ENCODE measurements at places on chromosomes 13 and 19.

DNA sequence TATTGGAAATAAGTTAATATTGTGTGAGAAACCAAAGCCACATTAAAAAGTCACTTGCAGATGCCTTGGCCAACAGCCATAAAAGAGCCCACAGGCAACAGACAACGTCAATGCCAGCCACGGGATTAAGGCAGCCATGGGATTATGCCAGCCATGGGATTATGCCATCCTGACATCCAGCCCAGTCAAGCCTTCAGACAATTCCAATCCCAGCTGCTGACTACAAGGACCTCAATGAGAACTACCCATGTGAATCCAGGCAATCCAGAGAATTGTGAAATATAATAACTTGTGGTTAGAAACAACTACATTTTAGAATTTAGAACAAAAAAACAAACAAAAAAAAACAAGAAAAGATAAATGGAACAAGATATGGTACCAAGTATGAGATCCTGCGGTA, 356.6 kb downstream of the EFNB2 start:
- peak; percentile 13 for DNase-seq

GRCh38 chr19:1238369-1239303, 831 bp upstream of the CBARP start:
- DNase-seq: no peak

DNA sequence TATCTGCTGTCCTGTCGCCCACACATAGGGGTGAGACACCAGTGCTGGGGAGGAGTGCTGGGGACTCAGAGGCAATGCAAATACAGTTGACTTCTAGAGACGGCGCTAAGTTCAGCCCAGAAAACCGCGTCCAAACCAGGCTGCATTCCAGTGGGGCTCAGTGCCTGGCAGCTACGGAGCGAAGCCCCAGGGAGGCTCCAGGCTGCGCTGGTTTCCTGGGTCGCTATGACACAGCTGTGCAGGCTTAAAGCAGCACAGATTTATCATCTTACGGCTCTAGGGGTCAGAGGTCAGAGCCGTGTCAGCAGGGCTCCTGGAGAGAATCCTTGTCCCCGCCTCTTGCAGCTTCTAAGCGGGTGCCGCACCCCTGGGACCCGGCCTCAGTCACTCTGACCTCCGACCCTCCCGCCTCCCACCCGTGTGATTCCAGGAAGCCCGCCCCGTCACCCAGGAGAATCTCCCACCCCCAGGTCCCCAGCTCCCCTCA, 61.6 kb downstream of the ANKRD10 start:
- DNase-seq: no peak

GRCh38 chr19:16295057-16295456, 29.6 kb upstream of the KLF2 start:
- DNase-seq: peak; percentile 35

DNA sequence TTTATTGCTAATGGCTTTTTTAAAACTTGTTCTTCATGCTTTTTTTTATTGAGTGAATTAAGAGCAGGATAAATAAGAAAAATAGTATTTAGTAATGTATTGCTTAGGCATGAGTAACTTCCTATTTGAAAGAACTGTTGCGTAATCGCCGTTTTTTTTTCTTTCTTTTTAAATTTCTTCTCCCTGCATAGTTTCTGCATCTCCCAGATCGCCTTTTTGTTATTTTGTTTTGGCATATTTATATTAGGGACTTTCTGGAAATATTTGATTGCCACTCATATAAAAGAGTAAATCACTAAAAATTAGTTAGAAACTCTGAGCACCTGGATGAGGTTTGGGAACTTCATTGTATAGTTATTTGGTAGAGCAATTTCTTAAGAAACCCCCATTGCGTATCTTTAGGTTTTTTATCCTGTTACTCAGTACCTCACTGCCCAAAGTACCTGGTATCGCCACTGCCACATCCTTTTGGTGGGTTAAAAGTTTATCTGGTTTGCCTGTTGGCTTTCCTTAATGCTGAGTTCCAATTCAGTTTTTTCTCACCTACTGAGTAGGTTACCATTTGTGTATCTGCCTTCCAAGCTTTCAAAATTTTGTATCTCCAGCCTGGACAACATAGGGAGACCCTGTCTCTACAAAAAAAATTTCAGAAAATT, 36.2 kb upstream of the LPAR6 start:
- DNase-seq: peak; percentile 89

DNA sequence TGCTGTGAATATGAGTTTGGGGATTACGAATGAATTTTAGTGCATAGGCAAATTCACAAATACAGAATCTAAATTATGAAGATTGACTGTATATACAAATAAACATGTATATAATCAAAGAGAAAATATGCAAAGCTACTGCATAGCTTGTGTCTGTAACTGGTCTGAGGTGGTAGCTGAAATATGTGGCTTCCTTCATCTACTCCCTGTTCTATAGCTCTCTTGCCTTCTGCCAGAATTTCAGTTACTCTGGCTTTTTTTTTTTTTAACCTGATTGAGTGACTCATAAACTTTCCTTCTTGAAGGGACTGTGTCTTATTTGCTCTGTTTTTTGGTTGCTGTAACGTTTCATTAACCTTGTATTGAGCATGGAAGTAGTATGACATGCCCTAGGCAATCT, 26.6 kb downstream of the DNAJC3 start:
- no peak for DNase-seq

DNA sequence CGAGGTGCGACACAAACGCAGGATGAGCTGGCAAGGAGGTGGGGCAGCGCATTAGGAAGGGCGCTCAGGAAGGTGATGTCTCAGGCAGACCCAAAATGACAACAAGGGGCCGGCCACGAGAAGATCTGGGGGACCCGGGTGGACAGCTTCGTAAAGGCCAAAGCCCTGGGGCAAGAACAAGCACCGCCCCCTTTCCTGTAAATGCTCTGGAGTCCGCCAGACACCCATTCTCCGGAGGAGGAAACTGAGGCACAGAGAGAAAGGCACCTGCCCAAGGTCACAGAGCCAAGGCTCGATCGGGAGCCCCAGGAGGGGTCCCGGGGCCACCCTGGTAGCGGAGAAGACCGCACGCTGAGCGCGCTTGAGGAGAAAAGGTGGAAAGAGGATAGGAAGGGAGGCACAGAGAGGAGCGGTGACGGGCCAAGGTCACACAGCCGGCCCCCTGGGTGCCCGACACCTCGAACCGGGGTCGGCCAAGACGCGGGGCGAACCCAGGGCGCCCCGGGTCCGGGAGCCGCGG, 571 bp downstream of the SAFB2 start:
- DNase-seq: no peak

DNA sequence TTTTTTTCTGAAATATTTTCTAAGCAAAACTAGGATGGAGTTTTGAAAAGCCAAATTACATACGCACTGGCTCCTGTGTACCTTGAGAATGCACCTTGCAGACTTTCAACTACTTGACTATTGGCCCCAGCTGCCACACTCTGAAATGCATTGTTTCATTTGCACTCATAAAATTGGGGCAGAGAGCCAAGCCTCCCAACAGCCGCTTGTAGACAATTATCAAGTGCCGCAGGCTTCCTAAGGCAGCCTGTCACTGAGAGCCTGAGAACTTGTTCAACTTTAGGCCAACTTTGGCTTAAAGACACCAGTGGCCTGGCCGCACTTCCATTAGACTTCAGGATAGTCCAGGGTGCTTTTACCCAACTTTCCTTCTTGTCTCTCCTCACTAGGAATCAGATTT, 115.7 kb upstream of the STARD13 start:
- DNase-seq: no peak

DNA sequence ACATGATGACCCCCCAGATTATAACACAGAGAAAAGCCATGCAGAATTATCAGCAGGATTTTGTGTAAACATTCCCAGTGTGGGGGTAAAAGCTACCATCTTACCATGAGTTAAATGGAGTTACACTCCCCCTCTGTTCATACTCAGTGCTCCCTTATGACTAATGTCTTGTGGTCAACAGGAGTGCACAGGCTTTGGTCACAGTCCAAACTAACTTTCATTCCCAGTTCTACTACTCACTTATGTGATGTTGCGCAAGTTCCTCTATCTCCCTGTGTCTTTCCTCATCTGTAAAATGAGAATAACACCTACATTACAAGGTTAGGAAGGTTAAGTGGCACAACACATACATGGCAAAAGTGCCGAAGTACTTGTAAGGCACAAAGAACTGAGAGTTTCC, 277.9 kb downstream of the RBM26 start:
- peak; percentile 74 for DNase-seq

DNA sequence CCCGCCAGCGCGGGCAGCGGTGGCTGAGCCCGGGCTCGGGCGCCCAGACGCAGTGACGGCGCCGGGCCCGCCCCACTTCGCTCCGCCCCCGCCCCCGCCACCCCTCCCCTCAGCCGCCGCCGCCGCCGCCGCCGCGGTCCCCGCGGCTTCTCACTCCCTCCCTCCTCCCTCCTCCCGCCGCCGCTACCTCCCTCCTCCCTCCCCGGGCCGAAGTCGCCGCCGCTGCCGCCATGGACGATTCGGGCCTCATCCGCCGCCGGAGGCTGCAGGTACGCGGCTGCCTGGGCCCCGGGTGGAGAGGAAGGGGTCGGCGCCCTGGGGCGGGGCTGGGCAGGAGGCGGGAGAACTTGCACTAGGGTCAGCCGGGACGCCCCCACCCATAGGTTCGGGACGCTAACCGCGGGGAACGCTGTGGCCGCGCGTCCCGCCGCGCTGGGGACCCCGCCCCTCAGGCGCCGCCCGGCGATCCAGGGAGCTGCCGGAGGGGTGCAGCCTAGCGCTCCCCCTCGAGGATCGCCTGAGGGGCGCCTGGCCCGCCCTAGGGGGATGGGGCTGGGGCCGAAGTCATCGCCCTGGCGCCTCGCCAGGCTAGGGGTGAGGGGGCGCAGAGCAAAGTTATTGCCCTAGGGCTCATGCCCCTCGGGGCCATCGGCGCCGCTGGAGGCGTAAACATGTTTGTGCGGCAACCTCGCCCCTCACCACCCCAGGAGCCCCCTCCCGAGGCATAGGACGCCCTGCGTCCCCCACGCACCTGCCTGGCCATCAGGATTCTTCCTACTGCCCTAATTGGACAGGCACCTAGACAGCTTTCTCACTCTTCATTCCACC, 427 bp downstream of the RTBDN start:
- no peak for DNase-seq

DNA sequence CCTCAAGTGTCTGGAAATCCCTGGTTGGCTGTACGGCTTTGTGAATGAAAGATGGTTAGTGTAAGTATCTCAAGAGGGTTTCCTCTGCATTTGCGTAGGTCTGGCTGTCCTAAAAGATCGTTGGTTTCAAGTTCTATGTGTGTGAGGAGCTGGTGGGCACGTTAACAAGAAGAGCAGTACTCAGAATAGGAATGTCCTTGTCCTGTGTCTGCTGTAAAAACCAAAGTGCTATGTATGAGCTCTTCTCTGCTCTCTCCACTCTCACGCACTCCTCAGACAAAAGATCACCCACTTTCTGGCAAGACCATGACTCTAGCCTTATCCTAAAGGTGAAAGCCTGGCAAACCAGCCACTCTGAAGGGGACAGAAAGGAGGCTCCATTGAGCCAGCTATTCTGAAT, 39.1 kb downstream of the USP12 start:
- DNase-seq: no peak

Measured in cardiac fibroblast (primary cell).